Activated CD8-positive, alpha-beta memory T cell treated with anti-CD3 and anti-CD28 coated beads, Interleukin-2, amount 50 U/mL, for 4 hours (primary cell): ENCODE measurements at places on chromosomes 1 and 21.

DNA sequence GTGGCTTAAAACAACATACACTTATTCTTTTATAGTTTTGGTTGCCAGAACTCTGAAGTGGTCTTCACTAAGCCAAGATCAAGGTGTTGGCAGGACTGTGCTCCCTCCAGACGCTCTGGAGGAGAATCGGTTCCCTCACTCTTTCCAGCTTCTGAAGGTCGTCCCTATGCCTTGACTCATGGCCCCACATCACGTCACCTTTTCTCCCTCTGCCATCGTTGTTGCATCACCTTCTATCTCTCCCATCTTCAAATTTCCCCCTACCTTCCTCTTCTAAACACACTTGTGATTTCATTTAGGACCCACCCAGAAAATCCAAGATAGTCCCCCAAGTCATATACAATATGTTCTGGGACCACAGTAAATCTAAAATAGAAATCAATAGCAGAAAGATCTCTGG, 12.4 kb downstream of the HHIPL2 start:
- no peak for DNase-seq

GRCh38 chr1:204544321-204544720, 28.1 kb downstream of the MDM4 start:
- no peak for DNase-seq

- DNase-seq = no peak
Observed at GRCh38 chr1:3064296-3064850, 4.6 kb upstream of the PRDM16 start.

GRCh38 chr1:160761046-160761445, 22.0 kb downstream of the SLAMF7 start:
- no peak for DNase-seq

GRCh38 chr1:204633665-204634064, 51.9 kb downstream of the LRRN2 start:
- DNase-seq = no peak

DNA sequence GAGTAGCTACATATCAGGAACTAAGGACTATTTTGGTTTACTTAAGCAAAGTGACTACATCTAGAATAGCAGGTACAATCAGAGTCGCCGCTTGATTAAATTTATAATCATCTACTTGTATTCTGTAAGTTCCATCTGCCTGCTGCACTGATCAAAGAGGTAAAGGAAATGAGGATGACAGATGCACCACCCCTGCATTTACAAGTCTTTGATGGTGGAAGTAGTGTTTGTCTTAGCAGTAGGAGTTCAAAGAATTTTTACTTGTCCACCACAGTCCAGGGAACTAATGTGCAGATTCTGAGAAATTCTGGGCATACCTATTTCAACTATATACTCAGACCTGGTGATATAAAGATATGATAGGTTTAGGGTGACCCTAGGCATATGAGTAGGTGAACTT, 184.1 kb upstream of the IVNS1ABP start:
- no peak for DNase-seq

GRCh38 chr1:39657402-39657801, 14.5 kb downstream of the NT5C1A start:
- no peak for DNase-seq

- DNase-seq = no peak
Observed at GRCh38 chr1:207919523-207920170, 8.7 kb upstream of the CD34 start.

- DNase-seq = no peak
Observed at GRCh38 chr1:107683191-107683657, 281.8 kb downstream of the VAV3 start.

- DNase-seq = no peak
Observed at GRCh38 chr1:34265396-34265795, 88.7 kb downstream of the C1orf94 start.

- no peak for DNase-seq
Observed at GRCh38 chr1:112513112-112513870, 4.5 kb downstream of the WNT2B start.
